ENCODE measurements at places on chromosomes 2 and 18.

- no peak for DNase-seq
Observed at GRCh38 chr2:113698892-113699447, 57.5 kb downstream of the SLC35F5 start.

- DNase-seq, result no peak
Observed at GRCh38 chr18:34085140-34085739, 139.5 kb downstream of the NOL4 start.

GRCh38 chr2:44112096-44112495, 56.6 kb upstream of the PPM1B start:
- DNase-seq, result no peak

GRCh38 chr2:188898261-188898660, 75.9 kb upstream of the COL3A1 start:
- DNase-seq, result no peak

- no peak for DNase-seq
Observed at GRCh38 chr2:120959426-120959825, 223.8 kb downstream of the GLI2 start.

DNA sequence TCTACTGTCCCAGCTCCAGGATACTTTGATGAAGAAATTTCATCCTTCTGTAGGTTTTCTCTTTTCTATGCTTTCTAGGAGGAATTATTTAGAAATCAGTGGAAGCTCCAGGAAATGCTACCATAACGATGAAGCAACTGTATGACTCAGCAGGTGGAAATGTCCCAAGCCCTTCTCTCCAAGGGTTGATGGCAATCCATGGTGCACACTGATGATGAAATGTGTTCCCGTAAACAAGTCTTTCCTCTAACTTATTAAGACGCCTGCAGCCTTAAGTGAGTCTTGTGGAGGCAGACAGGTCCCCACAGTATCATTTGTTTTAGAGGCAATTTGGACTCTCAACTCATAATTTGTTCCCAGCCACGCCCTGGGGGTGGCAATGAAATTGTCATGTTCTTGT, 777.6 kb upstream of the SOX11 start:
- no peak for DNase-seq

DNA sequence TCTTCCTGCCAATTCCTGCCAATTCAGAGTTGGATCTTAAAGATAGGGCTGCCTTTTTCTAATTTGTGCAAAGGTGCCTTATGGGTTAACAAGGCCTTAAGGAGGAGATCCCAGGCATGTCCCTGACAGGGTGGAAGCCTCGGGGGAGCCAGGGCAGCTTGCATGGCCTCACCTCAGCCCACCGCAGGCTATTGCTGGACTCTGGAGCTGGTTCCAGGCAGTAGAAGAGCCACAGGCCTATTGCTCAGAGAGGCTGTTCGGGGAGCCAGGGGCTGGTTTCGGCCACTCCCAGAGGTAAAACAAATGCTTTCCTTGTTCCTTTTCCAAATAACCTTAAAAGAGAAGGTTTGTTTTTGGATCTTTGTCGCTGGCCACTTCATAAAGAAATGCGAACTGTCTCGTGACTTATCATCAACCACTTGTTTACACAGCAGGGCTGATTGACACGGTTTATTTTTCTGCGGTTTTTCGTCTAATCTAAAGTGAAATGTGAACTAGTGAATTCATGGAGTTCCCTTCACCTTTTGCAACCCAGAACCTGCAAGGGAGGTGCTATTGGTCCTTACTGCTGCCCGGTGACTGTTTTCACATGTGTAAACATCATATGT, 108.6 kb downstream of the APOB start:
- DNase-seq, result no peak

- no peak for DNase-seq
Observed at GRCh38 chr2:12350821-12351220, 365.9 kb upstream of the TRIB2 start.

GRCh38 chr2:8790739-8791162, 46.7 kb downstream of the KIDINS220 start:
- DNase-seq, result no peak

DNA sequence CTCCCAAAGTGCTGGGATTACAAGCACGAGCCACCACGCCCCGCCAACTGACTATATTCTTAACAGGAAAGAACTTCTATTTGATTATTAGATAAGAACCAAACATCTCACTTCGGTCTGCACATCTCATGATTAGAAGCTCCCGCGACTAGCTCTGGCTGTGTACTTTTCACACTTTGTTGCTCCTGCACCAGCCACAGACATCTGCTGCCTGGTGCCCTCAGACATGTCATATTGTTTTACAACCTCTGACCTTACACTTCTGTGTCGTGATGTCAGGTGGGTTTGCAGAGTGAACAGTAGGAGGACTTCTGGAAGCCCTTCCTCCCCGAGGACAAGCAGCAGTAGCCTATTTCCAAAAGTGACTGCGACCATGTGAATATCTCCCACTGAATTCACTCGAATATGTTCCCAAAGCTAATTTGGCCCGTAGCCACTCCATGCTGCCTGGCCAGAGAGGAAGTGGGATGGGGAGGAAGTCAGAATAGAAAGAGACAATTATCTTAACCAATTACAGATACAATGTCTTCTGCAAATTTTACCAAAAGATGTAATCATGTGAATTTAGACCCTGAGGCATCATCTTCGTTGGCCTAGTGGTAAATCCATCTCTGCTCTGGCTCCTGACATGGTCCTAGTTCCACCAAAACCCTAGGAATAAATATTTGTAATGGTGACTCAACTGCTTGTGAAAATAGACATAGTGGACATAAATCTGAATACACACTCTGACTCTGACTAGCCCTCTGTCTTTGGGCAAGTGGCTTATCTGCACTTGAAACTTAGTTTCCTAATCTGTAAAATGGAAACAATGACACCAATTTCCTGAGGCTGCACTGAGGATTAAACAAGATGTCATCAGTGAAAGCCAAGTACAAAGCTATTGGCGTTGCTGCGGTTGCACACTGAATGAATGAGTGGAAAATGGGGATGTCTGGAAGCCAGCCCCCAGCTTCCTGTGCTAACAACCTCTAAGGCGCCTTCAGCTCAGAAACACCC, 406.1 kb downstream of the LRATD1 start:
- DNase-seq, result no peak

DNA sequence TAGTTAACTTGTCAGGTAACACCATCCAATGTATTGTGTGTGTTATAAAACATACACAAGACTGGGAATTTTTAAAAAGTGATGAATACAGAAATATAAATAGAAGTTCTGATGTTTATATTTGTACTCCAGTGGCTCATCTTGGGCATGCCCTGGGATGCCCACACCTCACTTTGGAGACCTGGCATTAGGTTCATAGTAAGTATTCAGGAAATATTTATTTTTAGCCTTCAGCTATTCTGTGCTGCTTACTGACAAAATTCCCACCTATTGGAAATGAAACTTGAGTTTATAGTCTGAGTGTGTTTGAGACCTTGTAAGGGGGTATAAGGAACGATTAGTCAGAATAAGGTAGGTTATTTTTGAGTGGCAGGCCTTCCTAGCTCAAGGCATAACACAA, 67.5 kb downstream of the MYO1B start:
- no peak for DNase-seq

DNA sequence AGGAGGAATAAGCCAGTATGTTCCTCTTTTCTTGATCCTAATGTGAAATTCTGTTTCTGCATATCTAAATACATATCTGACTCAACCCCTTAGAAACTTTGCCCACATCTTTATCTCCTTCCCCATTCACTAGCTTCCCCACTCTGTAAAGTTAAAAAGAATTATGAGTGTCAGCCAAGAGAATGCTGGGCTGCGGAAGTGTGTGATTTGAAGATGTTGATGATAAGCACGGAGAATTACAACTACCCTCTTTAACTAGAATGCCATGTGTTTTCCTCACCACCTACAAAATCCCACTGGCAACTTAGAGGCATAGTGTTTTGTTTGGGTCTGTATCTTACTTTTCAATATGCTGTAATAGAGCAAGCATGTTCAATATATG, 490.4 kb upstream of the FANCL start:
- DNase-seq, result no peak
